ENCODE measurements at places on chromosomes 16 and 17. TPM values are rescaled to one million over a fixed set of nuclear protein-coding genes. Genes with fewer than 3 reads are reported as not detected.

DNA sequence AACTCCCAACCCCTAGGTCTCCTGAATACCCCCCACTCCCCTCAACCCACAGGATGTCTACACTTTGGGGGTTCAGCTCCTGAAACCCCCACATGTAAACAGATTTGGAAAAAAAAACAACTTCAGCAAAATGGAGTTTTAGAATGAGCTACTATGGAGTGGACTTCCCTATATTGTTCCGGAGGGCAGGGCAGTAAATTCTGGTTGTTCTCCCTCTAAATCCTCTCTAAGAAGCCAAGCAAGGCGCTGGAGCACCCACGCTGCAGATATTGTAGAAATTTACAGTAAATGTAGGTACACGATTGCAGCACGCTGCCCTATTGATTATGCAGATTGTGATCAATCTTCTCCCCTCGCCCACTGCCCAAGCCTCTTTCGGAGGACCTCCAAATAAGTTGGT is 8.5 kb upstream of the ZFHX3 start:
- no peak for DNase-seq

- no peak for DNase-seq
Measured at GRCh38 chr17:50003911-50004310, 8.9 kb upstream of the DLX3 start.

Gene COX6A2
- total RNA-seq = not detected

Gene CCL17
- not detected for total RNA-seq

Data from GM23248 (cell line).